GM04503 (cell line): ENCODE measurements at places on chromosomes 7 and 10.

DNA sequence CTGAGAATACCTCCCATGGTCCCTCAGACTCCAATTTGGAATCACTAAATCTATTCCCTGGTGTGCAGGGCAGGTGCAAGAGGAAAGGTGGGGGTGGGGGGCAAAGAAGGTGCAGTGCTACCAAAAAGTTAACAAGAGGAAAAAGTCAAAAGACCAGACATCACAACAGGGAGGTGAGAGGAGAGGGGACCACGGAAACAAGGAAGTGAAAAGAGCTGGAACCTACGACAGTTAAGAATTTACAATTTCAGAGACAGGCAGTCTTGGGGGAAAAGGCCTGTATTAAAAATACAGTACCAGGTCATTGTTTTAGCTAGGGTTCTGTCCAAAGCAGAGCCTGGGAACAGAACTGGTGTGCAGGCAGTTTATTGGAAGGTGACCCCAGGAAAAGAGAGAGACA, 14.6 kb downstream of the ITGB1 start:
- DNase-seq = no peak

DNA sequence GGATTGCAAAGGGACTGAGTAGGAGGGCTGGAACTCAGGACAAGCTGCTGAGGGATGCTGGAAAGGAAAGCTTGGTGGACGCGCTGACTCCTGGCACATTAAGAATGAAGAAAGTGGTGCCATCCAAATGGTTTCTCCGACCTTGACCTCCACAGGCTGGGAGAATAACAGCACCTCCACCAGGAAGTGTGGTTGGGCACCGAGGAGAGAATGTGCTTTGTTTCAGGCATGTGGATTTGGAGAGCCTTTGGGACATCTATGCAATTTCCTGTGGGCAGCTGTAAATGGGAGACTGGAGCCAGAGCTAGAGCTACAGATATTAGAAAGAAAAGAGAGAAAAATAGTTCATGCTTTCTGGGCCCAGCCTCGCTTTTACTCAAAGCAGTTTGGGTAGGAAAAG, 29.8 kb upstream of the HABP2 start:
- no peak for DNase-seq

DNA sequence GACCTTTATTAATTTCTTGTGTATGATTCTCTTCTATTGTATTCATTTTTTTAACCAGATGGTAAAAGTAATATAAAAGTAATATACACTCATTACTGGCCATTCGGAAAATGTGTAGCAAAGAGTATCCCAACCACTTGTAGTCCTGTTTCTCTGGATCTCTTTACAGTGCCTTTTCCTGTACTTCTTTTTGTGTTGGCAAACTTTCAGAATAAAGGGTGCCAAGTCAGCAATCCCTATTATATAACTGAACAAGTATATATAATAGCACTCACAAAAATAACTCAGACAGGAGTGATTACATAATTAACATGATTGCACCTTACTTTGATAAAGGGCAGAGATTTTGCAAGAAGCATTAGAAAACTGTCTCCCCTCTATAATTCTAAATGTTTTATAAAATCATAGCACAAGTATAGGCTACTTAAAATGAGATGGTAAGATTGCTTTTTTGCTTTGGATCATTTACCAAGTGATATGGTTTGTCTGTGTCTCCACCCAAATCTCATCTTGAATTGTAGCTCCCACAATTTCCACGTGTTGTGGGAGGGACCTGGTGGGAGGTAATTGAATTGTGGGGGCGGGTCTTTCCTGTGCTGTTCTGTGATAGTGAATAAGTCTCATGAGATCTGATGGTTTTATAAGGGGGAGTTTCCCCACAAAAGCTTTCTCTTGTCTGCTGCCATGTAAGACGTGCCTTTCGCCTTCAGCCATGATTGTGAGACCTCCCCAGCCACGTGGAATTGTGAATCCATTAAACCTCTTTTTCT, 41.5 kb upstream of the EPC1 start:
- DNase-seq = no peak

DNA sequence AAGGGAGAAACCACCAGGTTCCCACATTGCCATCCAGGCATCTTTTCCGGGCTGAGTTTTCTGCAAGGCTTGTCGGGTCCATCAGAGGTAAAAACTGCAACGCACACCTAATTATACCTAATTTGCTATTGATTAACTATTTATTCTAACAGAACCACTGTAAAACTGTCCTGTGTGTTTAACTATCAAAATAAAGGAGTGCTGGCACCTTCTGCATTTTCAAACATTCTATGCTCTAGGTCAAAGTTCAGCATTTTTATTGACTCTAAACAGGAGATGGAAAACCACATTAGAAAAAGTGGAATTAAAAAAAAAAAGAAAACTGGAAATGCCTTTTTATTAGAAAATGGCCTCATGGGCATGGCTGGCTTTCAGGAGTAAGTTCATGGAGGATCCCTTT, 82.0 kb downstream of the ADARB2 start:
- DNase-seq = no peak

DNA sequence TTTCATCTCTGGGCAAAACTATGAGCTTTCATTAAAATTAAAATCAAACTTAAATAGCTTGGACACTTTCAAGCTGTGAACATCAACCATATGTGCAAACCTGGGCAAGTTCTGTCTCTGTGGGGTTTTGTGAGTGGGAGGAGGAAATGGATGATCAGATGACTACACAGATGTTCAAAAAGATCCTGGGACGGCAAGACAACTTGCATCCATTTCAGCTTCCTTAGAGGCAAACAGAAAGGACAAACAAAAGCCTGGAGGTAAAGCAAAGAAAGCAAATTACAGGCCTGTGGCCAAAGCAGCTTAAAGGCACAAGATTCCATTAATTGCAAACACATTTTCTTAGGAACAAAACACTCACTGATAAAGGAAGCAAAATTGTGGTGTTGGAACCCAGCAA, 222.2 kb downstream of the NEBL start:
- DNase-seq = no peak

- no peak for DNase-seq
These were observed 218.3 kb downstream of the PTPRN2 start for GRCh38 chr7:158369290-158369689.

- no peak for DNase-seq
These were observed 176.2 kb upstream of the CDCA7L start for GRCh38 chr7:22121702-22122474.

DNA sequence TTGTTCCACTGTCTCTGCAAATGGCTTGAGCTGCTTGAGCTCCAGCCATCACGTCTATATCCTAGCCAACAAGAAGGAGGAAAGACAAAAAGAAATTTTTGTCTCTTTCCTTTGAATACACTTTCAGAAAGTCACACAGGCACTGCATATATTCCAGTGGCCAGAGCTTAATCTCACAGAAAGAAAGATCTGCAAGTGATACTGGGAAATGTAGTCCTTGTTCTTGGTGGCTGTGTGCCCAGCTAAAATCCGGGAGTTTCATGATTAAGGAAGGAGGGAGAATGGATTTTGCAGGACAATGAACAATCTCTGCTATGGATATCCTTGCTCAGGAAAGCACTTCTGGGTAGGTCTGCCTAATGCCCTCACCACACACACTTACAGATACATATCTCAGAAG, 19.5 kb upstream of the DLG5 start:
- no peak for DNase-seq
